ENCODE measurements at places on chromosomes 6 and 20.

- DNase-seq = no peak
Observed at GRCh38 chr20:47888351-47888750, 103.1 kb upstream of the SULF2 start.

DNA sequence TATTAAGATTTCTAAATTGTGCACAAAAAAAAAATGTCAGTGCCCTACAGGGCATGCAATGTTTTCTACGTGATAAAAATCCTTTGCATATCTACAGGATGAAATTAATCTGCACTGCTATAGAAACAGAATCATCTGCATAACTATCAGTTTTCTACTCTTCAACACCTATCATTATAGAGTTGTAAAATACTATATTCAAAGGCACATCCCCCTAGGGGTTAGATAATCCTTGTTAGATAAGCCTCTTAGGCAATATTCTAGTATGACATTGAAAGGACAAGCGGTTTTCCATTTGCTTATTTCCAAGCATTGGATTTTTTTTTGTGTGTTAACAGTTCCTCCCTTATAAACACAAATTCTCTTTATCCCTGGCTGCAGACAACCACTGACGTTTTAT is 98.7 kb upstream of the LAMA2 start:
- no peak for DNase-seq

DNA sequence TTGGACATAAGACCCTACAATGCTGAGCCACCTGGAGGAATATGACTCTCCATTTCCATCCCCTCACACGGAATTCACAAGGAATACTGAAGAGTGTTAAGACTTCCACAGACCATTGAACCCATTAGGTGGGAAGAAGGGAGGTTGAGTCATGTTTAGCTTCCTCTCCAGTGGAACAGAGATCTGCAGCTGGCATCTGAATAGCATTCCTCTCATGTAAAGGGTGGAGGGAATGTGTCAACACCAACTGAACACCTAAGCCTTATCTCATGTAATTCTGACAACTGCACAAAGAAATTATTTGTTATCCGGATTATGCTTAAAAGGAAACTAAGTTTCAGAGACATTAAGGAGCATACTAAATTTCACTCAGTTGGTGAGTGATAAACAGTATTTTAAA is 705.9 kb downstream of the MAFB start:
- DNase-seq = no peak

DNA sequence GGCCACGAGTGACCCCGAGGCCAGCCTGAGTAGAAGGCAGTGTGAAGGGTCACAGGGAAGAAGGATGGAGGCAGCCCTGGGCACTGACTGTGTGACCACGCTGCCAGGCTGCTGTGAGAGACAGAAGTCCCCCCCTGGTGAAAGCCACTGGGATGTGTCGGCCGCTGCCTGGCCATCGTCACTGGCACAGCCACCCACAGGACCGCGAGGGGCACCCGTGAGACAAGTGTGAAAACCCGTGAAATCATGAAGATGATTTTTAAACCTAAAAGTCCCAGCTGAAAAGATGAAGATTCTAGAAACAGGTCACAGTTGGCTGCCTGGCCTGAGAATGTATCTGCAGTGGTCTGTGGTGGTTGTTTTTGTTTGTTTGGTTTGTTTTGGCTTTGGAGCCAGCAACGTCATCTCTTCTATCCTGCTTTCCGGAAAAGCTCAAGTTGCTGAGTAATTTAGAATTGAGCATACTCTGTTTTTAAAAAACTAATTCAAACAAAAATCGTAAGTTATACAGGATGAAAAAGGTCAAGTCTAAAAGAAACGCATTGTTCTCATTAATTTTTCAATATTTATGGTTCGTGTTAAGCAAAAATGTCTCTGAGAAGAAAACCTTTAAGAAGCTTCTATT is 94.7 kb downstream of the HUS1B start:
- DNase-seq = no peak

DNA sequence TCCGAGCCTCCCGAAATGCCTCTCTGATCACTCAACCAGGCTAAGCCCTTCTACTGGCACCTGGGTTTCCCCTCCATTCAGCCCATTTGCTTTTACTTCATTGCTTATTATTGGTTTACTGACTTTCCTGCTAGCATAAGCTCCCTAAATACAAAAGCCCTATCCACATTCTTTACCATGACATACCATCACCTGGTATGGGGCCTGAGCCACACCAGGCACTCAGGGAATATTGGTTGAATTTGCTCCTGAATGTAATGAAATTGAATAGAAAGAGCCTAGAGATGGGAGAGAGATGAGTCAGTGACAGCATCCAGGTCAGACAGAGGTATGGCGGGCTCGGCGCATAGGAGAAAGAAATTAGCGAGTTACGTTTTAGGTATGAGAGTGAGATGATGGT is 120.0 kb downstream of the CD164 start:
- DNase-seq = no peak

DNA sequence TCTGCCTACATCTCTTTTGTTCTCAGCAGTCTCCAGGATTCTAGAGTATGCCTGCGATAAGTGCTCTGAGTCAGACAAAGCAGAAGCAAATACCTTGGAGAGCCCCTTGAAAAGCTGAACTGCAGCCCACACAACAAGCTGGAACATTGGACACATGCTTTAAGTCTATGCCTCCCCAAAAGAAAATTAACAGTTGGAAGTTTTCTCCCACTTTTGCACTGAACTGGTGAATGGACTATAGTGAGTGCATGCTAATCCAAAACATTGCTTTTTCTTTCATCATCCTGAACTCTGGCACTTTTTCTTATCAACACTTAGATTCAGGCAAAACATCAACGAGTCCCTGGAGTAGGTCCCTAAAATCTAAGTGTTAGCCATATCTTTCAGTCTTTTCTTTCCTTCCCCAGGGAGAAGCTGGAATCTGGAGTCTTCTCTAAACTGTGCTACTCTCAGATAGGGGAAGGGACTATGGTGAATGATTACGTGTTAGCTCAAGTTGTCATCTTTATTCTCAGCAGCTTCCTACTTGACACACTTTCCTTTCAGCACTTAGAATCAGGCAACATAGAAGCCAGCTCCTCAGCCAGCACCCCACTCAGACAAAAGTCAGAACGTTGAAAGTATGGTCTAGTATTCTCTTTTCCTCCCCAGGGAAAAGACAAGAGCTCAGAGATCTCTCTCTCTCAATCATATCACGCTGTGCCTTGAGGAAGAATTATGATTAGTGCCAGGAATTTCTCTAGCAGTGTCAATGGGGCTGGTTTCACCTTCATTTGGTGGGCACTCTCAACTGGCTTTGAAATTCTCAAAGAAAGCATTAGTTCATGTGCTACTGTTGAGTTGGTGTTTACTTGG is 811.0 kb upstream of the GJE1 start:
- DNase-seq = no peak

GRCh38 chr6:34600101-34600500 is 44.0 kb upstream of the SPDEF start:
- no peak for DNase-seq

DNA sequence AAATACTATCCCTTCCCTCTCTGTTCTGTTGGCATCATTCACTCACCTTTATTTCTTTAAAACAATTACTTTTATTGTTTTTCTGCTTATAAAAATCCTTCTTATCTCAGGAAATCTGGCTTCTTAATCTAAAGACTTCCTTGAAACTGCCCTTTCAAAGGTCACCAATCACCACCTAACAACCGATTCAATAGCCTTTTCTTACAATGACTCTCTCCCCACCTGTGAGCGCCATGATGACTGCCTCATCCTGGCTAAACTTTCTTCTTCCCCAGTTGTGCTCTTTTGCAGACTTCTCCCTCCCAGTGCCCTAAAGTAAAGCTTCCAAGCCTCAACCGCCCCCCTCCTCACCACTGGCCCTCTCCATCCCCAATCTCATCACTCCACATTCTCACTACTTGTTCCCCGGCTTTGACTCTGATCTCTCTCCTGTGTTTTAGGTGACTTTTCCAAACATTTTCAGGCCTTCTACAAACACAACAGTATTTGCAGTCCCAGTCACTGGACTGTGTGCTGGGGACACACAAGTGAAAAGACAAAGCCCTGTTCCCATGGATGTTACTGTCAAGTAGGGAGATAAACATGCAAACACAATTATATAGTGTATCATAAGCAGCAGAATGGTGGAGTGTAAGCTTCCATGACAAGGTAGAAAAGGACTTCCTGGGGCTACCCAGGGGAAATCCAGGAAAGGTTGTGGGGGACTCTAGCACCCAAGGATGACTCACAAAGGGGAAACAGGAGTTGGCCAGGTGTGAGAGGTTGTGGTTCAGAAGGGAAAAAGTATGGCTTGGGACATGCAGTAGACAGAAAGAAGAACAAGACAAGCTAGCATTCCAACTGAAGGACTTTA is 12.8 kb downstream of the NHSL1 start:
- no peak for DNase-seq

GRCh38 chr6:68634726-68635411 is at the start of gene ADGRB3:
TSS of gene ADGRB3 (plus strand) at chr6:68635282. CDS start at chr6:68638676, 3,394 bp downstream.
- no peak for DNase-seq

DNA sequence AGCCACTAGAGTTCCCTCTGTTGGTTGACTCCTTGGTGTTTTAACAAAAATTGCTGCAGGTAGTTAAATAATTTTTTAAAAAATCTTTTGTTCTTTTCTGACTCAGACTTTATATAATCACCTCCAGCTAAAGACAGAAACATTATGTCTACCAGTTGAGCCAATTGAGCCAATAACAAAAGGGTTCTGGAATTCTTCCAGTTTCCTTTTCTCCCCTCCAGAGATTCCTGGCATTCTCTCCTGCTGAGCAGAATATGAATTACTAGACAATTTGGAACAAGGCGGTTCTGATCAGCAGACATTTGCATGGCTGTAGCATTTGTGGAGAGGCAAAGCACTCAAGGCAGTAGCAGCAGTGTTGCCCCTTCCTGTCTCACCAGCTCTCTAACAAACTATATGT is 144.0 kb upstream of the SLC35B3 start:
- no peak for DNase-seq

DNA sequence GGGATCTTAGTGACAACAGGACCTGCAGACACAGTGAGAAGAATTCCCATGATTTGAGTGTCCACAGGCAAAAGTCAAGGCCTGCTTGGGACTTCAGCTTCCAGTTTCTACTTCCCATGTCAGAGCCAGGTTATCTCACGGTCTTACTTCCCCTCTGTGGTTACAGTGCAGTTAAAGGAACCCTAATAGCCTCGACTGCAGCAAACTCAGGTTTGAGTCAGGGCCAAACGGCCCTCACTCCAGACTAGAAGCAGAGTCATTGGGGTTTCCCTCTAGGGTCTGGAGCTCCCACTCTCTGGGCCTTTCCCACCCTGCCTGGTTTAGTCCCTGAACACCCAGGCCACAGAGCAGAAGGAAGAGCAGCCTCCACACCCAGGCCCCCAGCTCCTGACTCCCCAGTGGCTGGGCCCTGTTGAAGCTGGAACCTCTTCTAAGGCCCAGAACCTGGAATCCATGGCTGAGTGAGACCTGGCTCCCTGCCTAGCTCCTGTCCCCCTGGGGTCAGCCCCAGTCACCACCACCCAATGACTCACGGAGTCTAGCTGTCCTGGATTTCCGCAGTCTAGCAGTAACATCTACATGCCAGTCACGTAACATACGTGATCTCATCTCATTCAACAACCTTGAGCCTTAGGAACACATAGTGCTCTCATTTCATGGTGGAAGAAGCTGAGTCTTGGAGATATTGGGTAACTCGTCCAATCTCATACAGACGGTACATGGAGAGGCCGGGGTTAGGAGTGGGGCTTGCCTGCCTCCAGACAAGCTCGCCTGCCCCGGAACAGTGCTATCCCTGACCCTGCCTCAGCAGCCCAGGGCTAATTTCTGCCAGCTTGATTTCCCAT is 9.2 kb upstream of the GHRH start:
- DNase-seq = no peak

GRCh38 chr6:79048611-79049010 is 29.4 kb downstream of the PHIP start:
- DNase-seq = peak; percentile 38
